ENCODE measurements at places on chromosomes 6 and 20.

DNA sequence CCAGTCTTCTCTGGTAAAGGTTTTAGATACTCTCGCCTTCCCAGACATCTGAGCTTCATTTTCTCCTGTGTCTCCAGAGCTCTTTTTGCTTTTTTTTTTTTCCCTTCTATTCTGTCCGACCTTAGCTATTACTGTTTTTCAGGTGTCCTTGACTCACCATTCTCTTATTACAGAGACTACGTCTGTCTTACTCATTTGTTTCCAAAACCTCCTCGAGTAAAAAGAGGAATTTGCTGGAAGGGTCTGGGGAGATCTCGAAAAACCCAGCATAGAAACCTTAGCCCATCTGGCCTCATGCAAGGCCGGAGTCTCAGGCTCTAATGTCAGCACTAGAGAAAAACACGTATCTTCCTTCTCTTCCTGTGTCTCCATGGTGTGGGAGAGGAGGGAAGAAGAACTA, 109.2 kb upstream of the CARMIL1 start:
- no peak for DNase-seq

- DNase-seq, result no peak
These were observed at the start of gene SYCP2 for GRCh38 chr20:59933296-59933848. Gene SYCP2 (minus strand): TSS chr20:59933637. CDS start chr20:59922413, 11,224 bp downstream.

DNA sequence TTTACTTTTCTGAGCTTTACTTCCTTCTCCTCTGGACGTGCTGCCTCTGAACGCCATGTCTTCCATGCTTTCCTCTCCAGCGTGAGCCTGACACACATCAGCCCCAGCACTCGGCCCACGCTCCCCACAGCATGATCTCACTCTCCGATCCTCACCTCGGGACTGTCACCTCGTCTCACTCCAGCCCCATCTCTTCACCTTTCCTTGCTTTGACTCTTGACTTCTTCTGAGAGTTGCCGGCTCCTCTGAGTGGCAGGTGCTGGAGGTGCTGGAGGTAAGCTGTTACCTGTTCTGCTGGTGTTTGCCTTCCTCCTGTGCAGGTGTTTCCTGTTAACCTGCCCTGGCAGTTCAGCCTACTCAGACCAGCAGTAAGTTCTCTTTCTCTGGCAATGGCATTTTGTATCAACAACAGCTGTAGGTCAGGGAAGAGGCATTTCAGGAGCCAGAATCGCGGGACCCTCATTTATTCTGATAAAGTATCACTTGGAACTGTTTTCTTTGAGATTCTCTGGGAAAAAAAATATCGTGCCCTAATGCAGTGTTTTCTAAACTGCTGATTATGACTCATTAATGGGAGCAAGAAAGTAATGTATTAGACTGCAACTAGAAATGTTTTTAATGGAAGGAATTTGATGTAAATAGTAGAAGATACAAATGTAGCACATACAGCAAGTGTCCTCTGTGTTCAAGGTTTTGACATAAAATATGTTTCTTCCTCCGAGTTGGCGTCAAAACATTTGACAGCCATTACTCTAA, 106.5 kb downstream of the ARID1B start:
- DNase-seq, result peak; percentile 27

GRCh38 chr6:14353281-14353680, 235.7 kb downstream of the CD83 start:
- DNase-seq, result no peak

DNA sequence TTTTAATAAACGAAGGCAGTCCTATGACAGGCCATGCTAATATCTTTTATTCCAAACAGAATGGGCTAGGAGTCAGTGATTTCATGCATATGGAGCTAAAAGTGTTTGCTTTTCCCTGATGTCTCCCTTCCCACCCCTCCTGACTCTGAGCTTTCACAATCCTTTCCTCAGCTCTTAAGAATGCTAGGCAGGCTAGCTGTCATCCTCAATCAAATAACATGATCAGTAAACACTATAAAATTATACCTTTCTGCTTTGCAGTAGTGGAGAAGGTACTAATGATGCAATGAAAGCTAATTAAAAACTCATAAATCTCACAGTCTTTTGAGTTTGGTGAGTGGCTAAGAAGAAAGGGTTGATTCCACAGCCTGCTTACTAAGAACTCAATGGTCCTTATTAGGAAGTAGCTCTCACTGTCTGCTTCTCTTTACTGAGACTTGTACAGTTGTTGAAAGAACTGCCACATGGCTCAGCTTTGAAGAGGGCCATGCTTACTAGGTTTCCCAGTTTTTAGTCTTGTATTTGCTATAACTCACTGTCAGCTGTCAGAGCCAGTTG, 250.9 kb upstream of the JAG1 start:
- peak; percentile 29 for DNase-seq

- DNase-seq, result no peak
These were observed 34.6 kb downstream of the PPP1R14C start for GRCh38 chr6:150177259-150177951.

DNA sequence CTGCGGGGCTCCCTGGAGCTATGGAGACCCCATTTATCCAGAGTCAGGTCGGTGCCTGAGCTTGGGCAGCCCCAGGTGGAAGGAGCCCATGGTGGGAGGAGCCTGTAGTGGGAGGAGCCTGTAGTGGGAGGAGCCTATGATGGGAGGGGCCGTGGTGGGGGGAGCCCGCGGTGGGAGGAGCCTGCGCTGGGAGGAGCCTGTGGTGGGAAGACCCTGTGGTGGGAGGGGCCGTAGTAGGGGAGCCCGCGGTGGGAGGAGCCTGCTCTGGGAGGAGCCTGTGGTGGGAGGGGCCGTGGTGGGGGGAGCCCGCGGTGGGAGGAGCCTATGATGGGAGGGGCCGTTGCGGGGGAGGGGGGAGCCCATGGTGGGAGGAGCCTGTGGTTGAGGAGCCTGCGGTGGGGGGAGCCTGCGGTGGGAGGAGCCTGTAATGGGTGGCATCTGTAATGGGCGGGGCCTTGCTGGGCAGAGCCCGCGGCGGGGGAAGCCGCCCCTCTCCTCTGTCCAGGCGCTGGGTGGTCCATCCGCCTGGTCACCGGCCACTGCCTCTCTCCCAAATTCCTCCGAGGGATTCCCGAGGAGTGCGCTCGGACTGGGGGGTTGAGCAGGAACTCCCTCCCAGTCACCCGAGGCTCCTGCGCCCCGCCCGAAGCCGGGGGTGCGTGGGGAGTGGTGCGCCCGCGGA, 567 bp upstream of the FNDC11 start:
- DNase-seq, result peak; percentile 55

- no peak for DNase-seq
These were observed 23.6 kb downstream of the PDSS2 start for GRCh38 chr6:107435798-107436197.

GRCh38 chr20:62186887-62187866, 4.3 kb downstream of the MTG2 start:
- no peak for DNase-seq

DNA sequence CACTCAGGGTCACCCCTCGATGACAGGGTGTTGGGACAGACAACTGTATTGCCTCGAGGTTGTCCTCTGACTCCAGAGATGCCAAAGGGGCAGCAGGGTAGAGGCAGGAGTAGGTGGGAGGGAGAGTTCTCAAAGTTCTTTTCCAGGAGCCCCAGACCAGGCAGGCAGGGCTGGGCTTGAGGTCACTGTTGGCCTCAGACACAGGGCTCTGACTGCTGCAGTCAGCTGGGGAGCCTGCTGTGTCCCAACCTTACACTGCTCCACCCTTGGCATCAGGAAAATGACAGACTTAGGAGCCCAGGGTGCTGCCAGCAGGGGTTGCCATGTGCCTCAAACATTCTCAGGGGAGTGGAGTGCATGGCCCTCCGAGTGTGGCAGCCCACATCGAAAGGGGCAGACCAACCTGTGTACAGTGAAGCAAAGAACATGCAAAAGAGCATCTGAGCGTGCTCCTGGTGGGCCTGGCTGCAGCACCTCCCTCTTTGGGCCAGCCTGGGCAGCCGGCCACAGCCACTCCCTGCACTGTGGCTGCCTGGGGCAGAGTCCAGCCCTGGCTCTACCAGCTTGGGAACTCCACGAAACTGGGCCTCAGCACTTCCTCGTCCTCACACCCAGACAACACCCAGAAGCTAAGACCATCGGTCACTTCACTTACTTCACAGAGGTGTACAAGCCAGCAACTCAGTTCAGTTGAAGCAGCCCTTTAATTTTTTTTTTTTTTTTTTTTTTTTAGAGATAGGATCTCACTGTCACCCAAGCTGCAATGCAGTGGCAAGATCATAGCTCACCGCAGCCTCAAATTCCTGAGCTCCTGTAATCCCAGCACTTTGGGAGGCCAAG, 24.0 kb downstream of the C6orf132 start:
- no peak for DNase-seq

DNA sequence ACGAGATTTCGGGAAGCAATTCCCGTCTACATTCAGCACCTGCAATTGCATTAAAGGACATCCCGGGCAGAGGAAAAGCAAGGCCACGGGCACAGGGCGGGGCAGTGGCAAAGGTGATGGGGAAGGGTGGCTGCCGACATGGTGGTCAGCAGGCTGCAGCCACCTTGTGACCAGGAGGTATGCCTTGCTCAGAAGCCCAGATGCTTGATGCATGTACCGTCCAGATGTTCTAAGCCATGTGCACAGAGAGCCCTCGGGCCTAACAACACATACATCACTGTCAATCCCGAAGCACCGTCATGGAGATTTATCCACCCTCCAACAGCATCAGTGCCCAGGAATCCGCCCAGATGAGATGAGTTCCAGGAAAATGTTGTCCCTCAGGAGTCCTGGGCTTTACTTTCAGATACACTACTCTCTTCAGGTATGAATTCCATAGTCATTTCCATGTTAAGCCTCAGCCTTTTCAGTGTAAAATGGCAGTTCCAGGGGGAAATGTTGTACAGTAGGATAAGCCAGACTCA, 77.8 kb upstream of the FRMD1 start:
- DNase-seq, result no peak

- DNase-seq, result no peak
These were observed 84.3 kb downstream of the FILIP1 start for GRCh38 chr6:75409286-75409685.

DNA sequence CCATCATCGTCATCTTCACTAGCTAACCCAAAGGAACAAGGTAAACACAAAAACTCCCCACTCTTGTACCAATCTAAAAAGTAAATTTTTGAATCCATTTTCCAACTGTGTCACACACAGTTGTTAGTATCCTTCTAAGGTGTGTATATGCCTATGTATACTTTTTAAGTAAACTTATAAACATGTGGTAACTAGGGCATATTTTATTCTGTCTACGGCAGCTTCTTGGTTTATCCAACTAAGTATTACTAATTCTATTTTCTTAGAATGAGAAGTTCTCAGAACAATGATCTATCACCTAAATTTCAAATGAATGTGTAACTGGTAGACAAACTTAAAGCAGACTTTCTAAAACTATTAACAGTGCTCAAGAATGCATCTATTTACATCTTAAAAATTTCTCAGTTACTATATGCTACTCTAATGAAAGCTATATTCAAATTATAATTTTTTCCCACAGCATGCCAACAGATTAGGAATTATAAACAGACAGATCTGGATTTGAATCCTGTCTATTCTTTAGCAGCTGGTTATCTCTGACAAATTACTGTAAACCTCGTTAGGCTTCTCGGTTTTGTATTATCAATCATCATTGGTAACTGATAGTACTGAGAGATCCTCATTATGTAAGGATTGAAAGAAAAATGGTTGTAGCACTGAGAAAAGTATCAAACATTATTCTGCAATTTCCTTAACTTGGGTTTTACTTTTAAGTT, 1.8 kb upstream of the PLN start:
- DNase-seq, result no peak

DNA sequence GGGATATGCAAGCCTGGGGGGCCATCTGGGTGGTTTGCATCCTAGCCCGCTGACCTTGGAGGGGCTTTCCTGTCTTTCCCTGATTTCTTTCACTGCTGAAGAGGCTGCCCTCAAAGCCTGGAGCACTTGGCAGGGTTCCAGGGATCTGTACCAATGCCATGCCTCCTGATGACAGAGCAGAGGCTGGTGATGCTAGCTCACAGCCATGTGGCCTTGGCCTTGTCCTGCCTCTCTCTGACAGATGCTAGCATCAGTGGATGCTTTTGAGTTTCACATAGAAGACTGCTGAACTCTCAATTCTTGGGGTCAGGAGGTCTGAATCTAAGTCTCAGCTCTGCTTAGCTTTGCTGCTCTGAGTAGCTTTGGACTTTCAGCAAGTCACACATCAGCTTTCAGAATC, 21.9 kb upstream of the RREB1 start:
- DNase-seq, result no peak

DNA sequence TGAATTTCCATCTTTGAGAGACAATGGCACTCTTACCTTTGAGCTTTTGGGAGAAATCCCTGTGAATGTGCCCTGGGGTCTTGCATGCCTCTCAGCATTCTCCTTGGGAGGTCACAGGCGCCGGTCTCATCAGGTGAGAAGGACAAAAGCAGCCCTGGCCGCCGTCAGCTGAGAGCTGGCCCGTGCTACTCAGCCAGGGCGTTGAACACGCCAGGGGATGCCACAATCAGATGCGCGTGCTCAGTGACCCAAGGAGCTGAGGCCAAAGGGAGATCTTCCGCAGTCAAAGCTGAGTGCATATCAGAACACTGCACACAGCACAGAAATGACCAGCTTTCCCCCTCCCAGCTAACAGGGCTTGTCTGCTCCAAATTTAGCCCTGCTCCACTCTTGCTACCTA, 253.6 kb upstream of the NOX3 start:
- DNase-seq, result no peak

- no peak for DNase-seq
These were observed 45.8 kb downstream of the QKI start for GRCh38 chr6:163460307-163460782.

- DNase-seq, result no peak
These were observed 43.1 kb upstream of the SCML4 start for GRCh38 chr6:107867302-107867615.

DNA sequence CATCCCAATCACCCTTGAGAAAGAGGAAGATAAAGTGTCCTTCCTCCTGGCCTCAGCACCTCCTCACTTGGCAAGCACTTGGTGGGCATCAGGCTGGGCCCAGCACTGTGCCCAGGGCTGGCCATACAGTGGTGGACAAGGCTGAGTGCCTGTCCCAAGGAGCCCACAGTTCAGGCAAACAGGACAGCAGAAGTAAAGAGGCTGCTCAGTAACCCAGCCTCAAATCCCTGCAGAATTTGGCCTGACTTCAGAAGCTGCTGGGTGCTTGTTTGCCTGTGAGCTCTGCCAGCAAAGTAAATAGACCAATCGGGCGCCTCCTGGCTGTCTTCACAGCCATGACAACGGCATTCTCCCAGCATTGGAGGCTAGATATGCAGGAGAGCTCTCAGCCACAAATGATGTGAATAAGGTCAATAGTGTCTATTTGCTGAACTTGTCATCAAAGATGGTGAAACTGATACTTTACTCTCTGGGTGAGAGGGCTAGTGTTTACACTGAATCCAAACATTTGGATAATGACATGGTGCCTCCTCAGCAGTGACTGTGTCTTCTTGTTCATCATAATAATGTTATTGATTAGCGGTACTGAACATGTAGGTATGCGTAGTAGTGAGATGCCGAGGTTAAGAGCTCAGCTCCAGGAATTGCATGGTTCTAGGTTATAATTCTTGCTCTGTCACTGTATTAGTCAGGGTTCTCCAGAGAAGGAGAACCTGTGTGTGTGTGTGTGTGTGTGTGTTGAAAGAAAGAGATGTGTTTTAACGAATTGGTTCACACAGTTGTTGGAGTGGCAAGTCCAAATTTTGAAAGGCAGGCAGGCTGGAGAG, 36.9 kb upstream of the FANCE start:
- DNase-seq, result peak; percentile 49

- no peak for DNase-seq
These were observed 52.6 kb downstream of the HECA start for GRCh38 chr6:139187489-139187888.

GRCh38 chr20:59123678-59124255, 39.9 kb upstream of the ZNF831 start:
- DNase-seq, result no peak

- DNase-seq, result peak; percentile 3
These were observed 69.1 kb downstream of the SLC35F1 start for GRCh38 chr6:117976030-117976651.

GRCh38 chr20:56431471-56431870, 19.4 kb downstream of the CASS4 start:
- DNase-seq, result no peak
